Activated CD4-positive, alpha-beta T cell treated with anti-CD3 and anti-CD28 coated beads for 24 hours (primary cell): ENCODE measurements at places on chromosomes 3 and 15.

DNA sequence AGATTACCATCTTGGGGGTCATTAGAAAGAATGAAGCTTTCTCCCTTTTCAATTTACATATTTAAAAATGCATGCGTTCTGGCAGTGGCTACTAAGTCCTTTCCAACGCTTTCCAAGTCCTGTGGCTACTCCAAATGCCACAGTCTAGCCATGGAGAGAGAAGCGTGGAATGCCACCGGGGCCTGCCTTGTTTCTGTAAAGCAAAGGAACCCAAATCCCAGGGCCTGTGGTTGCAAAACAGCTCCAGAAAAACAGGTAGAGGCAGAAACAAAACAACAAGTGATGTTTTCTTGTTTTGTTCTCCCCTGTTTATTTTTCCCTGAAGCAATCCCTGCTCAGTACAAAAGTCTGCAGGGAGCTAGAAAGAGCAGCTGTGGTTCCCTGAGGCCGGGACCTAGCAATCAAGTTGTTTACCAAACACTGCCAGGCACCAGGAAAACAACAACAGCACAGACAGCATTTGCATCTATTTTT is 85.5 kb downstream of the FOXP1 start:
- no peak for DNase-seq

- DNase-seq, result no peak
Observed at GRCh38 chr3:195094191-195094921, 176.6 kb downstream of the XXYLT1 start.

GRCh38 chr3:177946497-177946896 is 589.7 kb upstream of the KCNMB2 start:
- DNase-seq, result no peak

GRCh38 chr3:37675833-37676596 is 185.7 kb upstream of the CTDSPL start:
- no peak for DNase-seq

- DNase-seq, result no peak
Observed at GRCh38 chr15:96285305-96285704, 45.2 kb upstream of the NR2F2 start.

- DNase-seq, result no peak
Observed at GRCh38 chr3:12253516-12254343, 35.1 kb upstream of the PPARG start.

DNA sequence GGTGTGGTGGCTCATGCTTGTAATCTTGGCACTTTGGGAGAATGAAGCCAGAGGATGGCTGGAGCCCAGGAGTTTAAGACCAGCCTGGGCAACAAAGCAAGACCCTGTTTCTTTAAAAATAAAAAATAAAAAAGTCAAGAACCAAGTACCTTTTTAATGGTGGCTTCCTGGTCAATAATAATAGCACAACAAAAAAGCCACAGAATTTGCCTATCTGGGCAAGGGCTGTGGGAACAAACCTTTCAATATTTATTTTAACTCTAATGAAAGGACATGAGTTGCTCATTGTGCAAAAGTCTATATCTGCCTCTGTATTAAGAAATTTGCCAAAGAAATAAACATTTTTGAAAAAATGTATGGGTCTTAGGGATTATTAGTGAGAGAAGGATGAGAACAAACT is 2.1 kb downstream of the ZNF609 start:
- no peak for DNase-seq

DNA sequence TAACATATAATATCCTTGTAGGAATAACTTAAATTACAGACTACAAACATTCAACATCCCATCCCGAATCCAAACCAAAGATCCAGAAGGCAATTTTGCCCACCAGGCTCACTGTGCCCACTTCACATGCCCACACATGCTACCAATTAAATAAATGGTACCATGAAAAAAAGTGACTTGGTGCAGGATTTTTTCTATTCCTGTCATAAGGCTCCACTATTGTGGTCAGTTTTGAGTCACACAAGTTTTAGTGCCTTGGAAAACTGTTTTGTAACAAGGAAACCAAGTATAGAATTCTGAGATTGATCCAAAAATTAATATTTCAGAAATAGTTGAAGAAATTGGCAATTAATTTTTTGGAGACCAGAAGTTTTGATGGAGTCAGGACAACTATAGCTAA is 470.1 kb upstream of the THBS1 start:
- DNase-seq, result no peak

GRCh38 chr3:142645236-142645793 is 49.1 kb downstream of the PLS1 start:
- no peak for DNase-seq

DNA sequence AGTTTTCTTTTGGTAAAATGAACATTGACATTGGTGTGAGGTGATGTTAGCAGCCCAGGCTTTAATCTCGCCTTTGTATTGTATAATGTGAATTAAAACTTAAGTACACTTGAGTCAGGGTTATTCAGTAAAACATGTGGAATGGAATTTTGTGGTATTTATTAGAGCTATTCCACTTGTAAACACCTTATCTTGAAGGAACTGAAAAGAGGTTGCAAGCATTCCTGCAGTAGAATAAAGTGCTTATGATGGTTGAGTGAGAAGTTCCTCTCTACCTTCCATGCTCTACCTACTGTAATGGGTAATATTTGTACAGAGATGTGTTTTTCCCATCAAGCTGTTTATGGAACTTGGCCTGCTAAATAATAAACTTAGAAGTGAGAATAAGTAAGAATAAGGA is 36.1 kb downstream of the HMG20A start:
- no peak for DNase-seq

DNA sequence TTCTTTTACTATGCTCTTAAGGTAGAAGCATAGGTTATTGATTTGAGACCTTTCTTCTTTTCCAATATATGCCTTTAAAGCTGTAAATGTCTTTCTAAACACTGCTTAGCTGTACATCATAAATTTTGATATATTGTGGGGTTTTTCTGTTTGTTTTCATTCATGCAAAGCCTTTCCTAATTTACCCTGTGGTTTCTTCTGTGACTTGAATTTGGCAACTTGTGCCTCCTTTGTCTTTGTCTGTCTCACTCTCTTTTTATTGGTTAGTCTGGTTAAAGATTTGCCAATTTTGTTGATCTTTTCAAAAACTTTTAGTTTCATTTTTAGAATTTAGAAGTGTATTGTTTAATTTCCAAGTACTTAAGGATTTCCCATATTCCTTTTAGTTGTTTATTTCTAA is 343.1 kb downstream of the OXSM start:
- DNase-seq, result no peak

- DNase-seq, result no peak
Observed at GRCh38 chr3:101784855-101785613, 6.0 kb downstream of the NXPE3 start.

DNA sequence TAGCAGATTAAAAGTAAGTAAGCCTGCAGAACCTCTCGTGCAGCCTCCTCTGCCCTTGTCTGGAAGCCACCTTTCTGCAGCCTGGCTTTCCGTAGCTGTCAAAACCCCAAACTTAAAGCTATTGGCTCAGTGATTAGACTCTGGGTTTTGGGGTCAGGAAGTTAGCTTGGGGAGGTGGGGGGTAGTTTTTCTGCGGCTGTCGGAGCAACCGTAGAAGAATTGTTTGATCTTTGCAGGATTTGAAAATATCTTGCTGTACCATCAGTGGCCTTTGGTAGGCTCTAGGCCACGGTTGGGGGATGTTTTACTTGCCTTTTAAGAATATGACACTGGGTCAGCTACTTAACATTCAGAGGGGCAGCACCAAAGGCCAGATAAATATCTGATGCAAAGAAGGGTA is 88.4 kb upstream of the RASGRP1 start:
- no peak for DNase-seq

DNA sequence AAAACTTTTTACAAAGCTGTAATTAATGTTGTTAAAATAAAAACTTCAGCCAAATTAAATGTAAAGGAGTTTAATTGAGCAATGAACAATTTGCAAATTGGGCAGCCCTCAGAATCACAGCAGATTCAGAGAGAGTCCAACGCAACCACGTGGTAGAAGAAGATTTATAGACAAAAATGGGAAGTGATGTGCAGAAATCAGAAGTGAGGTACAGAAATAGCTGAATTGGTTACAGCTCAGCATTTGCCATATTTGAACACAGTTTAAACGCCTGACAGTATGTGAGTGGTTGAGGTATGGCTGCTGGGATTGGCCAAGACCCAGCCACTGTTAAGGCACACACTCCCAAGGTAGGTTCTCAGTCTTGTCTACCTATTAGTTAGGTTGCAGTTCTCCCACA is 14.4 kb upstream of the PLA2G4D start:
- DNase-seq, result no peak

- no peak for DNase-seq
Observed at GRCh38 chr3:173529062-173529711, 131.6 kb downstream of the NLGN1 start.

- no peak for DNase-seq
Observed at GRCh38 chr3:28150465-28151206, 90.8 kb upstream of the CMC1 start.

DNA sequence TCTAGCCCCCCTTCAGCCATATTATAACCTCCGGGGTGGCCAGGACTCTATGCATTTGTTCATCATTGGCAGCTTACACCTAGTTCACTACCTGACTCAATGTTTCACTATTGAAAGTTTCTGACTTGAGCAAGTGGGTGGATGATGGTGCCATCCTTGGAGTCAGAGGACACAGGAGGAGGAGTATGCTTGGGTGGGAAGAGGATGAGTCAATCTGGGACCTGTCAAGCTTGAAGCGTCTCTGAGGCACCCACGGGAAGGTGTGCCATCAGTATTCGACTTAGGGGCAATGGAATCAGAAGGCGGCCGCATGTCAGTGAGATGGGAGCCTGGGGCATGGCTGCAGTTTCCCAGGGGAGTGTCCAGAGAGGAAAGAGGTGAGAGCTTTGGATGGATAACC is 133.3 kb downstream of the EPHB1 start:
- no peak for DNase-seq

- no peak for DNase-seq
Observed at GRCh38 chr3:139020868-139021234, at the start of gene PRR23B. Gene PRR23B, minus strand, starts transcription at chr3:139020926. Its CDS starts 265 bp downstream, at chr3:139020661.

DNA sequence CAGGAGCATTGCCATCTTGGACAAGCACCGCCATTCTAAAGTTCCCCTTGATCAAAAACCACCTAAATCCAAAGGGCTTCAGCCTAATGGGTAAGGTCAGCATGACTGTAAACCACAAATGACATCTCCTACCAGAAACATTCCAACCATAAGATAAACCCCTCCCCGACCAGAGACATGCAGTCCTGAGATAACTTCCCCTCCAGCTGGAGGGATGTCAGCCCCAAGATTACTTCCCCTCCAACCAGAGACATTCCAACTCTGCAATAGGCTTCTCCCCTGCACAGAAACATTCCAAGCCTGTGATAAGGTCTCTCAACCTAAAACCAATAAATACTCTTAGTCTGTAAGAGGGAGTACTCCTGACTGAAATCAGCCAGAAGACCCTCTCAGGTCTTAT is 62.7 kb upstream of the DNAJC19 start:
- DNase-seq, result no peak

DNA sequence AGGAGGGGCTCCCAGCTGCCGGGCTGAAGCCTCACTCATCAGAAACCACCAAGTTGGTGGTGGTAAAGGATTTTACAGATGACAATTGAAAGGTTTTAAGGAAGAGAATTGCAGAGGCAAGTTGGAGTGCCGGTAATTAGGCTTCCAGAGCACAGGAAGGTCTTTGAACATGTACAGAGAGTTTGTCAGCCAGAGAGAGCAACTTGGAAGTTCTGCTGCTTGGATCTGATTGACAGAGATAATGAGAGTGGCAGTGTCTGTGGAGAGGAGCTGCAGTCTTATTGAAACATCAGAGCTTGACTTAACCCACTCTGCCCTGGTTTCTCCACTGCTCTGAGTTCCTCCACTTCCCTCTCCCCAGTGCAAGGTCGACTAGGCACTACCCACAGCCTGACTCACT is 448.6 kb downstream of the EPHB1 start:
- no peak for DNase-seq

DNA sequence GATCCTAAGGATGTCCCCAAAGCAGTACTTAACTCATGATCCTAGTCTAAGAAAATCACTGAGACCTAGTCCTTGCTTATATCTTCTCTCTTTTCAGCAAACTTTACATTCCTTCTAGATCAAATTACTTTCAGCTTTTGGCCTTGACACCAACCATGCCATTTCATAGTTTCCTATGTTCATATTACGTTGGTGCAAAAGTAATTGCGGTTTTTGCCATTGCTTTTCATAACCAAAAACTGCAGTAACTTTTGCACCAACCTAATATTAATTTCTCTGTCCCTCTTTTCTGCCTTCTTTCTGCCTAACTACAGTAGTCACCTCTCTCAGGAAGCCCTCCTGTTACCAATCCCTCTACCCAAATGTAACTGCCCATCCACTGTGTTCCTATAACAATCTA is 36.8 kb downstream of the CCDC191 start:
- DNase-seq, result no peak

DNA sequence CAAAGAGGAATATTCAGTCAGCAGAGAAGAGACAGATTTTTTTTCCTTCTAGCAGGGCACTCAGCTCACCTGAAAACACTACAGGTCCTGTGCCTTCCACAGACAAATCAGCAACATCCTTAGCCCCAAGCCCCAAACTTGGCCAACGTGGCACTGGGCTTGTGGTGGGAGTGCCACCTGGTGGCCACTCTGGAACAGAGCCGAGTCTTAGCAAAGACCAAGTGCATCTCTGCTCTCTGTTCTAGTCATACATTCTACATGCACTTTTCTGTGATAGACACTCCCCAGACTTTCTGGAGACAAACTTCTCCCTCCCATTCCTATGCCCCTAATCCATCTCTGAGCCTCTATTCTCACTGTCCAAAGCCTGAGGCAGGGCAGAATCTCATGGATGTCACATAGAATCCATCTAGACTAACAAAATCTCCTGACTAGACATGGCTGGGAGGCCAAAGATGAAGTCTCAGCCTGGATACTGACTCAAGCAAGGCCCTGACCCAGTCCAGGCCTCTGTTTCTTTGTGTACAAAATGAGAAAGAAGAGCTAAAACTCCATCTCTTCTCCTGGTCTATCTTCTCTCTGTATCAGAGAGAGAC is 5.1 kb upstream of the SEMA7A start:
- peak; percentile 65 for DNase-seq

GRCh38 chr15:69328739-69329138 is 30.0 kb downstream of the PAQR5 start:
- no peak for DNase-seq

DNA sequence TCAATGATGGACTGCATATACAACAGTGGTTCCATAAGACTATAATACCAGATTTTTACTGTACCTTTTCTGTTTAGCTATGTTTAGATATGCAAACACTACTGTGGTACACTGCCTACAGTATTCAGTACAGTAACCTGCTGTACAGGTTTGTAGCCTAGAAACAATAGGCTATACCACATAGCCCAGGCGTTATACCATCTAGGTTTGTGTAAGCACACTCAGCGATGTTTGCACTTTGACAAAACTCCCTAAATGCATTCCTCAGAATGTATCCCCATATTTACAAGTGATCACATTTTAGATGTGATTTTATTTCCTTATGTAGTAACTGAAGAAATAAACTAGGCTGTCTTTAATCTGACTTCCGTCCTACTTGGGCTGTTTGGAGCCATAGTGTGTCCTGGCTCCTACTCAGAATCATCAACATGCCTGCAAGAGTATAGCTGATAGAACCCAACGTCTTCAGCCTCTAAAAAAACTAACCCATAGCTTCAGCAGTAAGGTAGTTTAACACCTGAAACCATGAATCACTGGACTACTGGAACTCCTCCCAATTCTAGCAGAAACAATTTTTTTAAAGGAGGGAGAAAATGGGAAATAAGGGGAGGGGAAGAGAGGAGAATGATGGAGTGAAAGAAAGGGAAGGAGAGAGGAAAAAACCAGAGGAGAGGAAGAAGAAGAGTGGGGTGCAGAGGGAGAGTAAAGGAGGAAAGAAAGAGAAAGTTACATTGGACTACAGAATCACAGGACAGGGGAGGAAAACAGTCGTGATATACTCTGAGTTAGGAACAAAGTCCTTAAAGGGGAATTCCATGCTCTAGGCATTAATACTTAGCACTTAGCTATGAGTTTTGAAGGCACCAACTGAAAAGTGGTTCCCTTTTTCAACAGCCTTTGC is 67.7 kb upstream of the PLXND1 start:
- no peak for DNase-seq
